Activated CD4-positive, alpha-beta T cell treated with anti-CD3 and anti-CD28 coated beads, Interleukin-2, amount 50 U/mL, for 4 hours (primary cell): ENCODE measurements at places on chromosomes 7 and 10.
A peak's percentile ranks its signal among the peaks of the same experiment; 100 is the strongest.

DNA sequence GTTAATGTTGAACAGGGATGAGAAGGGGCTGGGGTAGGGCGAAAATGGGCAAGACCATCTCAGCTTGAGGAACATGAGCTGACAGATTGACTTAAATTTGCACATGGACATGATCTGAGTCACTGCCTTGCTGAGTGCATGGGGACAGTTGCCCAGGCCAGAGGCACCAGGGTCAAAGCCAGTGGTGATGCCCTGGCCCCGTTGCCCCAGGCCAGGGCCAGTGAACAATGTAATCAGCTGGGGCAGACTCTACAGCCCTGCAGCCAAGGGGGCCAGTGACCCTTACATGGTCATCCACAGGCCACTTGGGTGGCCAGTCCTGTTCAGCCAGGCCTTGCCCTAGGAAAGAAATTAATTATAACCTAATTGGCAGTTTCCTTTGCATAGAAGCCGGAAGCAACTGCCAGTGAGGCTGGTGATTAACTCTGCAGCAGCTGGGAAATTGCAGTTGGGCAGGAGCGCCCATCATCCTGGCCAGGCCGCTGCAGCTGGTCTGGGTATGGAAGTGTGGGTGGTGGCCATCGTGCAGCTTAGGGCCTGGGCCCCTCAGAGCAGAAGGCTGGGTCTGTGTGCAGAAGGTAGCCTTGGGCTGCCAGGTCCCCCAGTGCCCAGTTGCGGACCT, 9.6 kb downstream of the RET start:
- no peak for DNase-seq

DNA sequence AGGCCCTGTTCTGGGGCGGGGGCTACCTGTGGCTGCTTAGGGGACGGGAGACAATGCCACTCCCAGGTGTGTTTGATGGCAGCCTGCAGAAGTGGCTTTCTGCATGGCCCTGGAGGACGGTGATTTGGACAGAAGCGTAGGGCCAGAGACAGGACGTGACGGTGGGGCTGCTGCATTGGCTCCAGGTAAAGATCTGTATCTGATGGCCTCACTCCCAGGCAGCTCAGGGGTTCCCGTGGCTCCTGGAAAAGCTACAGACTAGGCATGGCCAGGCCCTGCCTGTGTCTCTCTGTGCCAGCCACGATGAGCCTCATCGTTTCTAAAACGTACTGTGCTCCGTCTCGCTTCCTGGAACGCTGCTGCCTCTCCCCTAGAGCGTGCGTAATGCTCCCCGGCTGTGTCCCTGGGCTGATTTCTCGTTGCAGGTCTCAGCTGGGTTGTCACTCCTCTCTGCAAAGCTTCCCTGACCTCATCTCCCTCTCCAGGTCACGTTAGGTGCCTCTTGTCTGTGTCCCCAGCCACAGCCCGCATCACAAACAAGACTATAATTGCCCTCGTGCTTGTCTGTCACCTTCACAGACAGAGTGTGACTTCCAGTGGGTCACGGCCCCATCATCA, 12.6 kb downstream of the GTF2IRD1 start:
- no peak for DNase-seq

- peak; percentile 81 for DNase-seq
Measured at GRCh38 chr10:62050893-62051433, 149.5 kb downstream of the ARID5B start.

GRCh38 chr7:87518735-87519134, 43.3 kb upstream of the ABCB4 start:
- no peak for DNase-seq

DNA sequence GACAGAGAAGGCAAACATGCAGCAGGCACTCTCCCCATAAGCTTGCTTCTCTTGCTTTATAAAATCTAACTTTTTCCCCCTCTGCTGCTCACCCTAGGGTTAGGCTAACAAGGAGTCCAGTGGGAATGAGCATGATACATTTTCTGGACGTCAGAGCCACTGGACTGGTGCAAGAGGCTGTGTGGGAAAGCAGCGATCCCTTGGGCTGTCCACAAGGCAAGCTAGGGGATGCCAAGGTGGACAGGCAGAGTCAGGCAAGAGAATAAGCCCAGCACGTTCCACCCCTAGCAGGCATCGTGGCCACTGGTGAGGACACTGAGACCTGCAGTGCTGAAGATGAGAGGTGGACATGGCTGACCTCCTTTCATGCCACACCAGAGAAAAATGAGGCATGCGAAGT, 290.9 kb upstream of the ZMIZ1 start:
- DNase-seq: no peak

DNA sequence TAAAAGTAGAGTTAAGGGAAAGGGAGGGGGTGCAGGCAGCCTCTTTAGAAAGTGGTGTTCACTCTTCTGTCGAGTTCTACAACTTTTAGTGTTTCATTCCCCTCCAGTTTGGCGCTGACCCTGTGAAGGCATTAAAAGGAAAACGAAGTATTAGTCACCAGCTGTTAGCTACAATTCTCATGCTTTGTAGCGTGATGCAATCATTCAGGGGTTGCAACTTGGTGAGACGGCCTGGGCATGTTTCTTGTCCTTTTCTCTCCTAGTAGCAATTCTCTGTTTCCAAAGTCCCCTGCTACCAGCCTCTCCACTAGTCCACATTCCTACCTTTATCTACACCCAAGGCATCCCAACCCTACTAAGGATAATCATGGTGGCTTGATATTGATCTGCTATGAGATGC, 33.7 kb upstream of the DGKI start:
- no peak for DNase-seq

- DNase-seq: no peak
Measured at GRCh38 chr10:14595526-14596182, 179.0 kb downstream of the FAM107B start.

DNA sequence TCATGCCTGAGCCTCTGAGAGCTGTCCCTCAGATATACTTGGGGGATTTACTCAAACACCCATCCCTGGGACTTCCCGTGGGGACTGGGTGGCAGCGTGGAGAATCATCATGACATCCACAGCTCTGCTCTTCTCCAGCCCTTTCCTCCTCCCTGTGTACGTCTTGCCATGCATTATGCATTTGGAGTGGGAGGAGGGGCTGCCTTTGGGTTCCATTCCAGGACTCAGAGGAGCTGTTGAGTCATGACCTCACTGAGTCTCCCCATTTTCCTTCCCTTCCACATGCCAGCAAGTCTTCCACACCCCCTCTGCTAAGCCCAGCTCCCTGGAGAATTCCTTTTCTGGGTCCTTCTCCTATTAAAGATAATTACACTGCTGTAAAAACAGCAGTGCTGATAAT, 480.7 kb downstream of the SORCS3 start:
- DNase-seq: no peak

- no peak for DNase-seq
Measured at GRCh38 chr7:117659531-117660011, 179.7 kb downstream of the CFTR start.

DNA sequence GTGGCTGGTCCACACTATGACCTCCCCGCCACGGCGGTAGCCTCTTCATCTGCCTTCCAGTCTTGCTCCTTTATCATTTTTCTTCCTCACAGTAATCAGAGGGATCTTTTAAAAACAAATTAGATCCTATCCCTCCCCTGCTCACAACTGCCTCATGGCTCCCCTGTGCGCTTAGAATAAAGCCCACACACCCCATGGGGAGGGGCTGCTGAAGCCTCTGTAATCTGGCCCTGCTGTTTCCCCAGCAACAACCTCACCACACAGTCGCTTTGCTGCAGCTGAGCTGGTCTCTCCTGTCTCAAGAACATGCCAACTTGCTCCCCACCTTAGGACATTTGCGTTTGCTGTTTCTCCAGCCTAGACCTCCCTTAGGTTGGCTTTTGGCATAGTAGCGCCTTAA, 41.0 kb downstream of the SP8 start:
- no peak for DNase-seq
